ENCODE measurements at places on chromosomes 7 and 10.

- no peak for DNase-seq
Observed at GRCh38 chr7:95527033-95527775, 41.5 kb downstream of the ASB4 start.

DNA sequence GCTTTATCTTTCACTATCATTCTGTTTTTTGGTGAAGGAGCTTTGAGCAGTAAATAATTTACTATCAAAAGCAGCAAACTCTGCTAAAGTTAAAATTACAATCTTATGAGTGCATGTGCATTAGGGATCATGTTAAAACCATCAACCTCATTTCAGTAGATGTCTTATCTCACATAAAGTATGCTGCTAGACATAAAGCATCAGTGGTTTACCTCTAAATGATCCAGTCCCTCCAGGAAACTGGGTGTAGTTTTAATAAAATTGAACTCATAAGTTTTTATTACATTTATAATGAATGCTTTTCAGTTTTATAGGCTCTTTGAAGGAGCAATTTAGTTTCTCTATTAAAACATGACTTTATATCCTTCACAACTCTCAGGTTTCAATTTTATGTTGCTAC lies 108.7 kb downstream of the LRRN3 start:
- DNase-seq, result no peak

- peak; percentile 19 for DNase-seq
Observed at GRCh38 chr7:36986948-36987724, 262.8 kb upstream of the AOAH start.

DNA sequence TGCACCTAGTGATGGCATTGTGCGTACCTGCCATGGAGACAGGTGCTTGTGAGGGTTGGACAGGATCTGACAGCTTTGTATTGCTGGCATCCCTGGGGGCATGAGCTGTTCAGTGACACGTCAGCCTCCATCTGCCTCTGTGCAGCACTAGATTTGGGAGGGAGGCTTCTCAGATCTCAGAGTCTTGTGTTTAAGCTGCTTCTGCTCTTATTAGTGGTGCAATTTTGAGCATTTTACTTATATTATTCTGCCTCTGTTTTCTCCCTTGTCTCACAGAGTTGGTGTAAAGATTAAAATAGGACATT lies 5.1 kb downstream of the ARHGAP22 start:
- no peak for DNase-seq

DNA sequence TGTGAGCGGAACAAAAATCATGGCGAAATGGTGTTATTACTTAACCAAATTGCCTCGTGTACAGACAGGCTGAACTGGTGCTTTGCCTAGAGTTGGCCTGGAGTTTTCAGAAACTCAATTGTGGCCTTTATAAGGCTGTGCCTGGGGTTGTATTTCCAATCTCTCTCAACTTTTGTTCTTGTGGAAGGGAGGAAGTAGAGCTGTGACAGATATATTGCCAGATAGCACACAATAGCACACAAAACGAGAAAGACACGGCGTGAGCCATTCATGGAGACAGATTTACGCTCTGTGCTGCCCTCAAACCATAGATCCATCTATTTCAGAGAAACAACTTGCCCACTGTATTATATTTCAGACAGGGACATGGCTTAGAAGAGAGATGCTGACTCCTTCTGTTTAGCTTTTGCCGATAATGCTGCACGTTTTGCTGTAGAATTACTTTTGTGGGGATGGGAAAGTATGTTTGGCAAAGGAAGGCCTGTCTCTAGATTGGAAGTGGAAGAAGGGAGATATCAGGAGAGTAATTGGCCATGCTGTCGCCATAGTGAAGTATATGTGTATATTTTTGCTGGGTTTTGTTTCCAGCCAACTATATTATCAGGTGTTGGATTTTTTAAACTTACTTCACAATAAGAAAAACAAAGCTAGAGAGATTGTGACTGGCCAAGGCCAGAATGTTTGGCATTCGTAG lies 80.4 kb downstream of the AUTS2 start:
- no peak for DNase-seq

- DNase-seq, result no peak
Observed at GRCh38 chr10:67268146-67268545, 342.3 kb downstream of the LRRTM3 start.

DNA sequence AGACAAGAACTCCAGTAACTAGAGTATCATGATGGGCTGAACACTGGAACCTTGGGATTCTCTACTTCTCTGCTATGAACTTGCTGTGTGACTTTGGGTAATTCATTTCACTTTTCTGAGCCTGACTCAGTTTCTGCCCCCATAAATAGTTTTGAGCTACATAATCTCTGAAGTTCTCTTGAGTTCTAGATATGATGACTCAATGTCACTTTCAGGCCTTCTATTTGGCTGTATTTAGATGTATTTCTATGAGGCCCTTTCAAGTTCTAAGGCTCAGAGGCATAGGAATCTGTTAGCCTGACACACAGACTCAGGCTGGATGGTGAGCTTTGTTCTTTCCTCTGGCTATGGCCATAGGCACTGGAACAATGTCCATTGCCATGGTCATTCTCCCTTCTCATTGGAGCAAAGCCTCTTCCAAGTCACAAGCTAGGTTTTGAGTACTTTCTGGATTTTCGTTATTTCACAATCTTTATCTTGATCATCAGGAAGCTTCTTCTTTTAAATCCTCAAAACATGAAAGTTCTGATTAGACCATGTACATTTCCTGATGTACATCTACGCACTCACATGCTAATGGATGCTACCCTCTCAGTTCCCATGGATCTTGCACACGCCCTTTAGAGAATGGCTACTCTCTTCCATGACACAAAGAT lies 101.6 kb downstream of the TES start:
- DNase-seq, result no peak

DNA sequence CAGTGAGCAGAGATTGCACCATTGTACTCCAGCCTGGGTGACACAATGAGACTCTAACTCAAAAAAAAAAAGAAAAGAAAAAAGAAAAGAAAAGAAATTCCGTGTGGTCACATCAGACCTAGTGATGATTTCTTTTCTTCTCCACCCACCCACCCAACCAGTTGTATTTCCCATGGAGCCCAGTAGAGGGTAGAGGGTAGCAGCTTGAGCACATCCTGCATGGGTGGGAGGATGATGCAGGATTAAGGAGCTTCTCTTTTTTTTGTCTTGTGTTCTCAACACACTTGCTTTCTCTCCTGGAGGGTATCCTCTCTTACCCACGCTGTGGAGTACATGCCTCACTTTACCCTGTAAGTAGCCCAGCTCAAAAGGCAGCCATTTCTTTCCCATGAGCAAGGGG lies 118.6 kb upstream of the CARD11 start:
- no peak for DNase-seq

- no peak for DNase-seq
Observed at GRCh38 chr7:46811529-46811928, 770.4 kb downstream of the TNS3 start.

GRCh38 chr7:45068236-45069023 lies 20.3 kb downstream of the NACAD start:
- no peak for DNase-seq

GRCh38 chr10:105161149-105161548 lies 520.1 kb downstream of the SORCS3 start:
- DNase-seq, result no peak

DNA sequence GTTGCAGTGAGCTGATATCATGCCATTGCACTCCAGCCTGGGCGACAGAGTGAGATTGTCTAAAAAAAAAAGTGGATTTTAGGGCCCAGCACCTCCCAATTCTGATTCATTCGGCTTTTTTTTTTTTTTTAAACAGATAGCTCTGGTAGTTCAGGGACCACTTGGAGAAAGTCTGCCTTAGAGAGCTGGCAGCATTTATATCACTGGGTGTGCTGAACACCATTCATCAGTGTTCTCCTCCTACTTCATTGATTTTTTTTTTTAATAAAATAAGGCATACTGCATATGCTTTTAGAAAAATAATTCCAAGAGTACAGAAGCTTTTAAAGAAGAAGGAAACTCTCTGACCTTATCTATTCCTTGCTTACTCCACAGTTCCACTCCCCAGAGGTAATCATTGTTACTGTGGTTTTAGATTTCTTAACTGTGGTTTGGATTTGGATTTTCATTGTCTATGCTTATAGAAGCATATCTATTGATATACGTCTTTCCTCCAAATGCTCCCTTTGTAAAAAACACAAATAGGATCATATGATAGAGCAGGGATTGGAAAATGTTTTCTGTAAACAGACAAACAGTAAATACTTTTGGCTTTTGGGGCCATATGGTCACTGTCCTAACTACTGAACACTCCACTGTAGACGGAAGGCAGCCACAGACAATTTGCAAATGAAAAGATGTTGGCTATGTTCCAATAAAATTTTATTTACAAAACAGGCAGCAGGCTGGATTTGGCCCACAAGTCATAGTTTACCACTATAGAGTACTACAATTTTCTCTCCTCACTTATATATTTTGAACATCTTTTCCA lies 21.1 kb upstream of the SAR1A start:
- no peak for DNase-seq

DNA sequence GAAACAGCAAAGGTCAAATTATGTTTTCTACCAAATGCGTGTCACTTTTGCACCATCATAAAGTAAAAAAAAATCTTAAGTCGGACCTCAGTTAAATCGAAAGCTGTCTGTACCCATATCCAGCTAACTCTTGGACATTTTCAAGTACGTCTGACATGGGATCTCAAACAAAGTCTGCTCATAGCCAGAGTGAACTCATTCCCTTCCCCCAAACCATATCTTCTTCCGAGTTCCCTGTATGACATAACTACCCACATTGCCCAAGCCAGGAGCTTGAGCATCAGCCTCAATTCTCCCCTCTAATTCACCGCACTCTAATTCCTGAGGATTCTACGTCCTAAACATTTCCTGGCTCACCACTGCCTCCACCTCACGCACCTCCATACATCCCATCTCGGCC lies 44.8 kb upstream of the TARP start:
- DNase-seq, result no peak

DNA sequence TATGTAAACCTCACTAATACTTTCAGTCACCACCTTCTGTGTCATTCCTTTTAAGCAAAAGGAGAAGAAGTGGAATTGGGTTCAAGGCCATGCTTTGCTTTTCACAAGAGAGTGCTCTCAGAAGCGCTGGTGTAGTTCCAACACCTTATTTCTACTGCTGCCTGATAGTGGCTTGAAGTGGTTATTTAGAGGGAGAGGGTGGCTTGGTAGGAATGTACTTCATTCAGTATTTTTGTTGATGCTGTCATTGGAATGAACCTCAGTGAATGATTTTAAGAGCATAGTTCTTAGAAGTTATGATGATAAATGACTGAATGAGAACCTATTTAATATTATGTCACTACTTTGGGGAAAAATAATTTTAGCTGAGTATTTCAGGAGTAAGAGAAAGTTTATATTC lies 396.7 kb downstream of the EXOC4 start:
- no peak for DNase-seq

DNA sequence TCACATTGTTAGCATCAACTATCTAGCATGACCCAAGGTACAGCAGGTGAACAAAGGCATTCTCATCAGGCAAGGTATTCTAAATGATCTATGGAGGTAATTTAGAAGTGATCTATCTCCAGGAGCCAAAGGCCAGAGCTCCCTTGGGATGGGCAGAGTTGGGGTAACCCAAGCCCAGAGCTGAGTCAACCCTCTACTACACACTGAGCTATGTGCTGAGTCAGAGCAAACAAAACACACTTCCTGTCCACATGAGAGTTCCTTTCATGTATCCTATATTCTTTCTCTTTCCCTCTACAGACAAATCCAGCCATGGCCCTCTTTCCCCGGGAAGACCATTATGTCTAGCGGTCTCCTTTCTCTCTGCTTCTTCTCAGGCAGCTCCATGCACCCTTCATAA lies 68.2 kb upstream of the AGK start:
- DNase-seq, result peak; percentile 14

DNA sequence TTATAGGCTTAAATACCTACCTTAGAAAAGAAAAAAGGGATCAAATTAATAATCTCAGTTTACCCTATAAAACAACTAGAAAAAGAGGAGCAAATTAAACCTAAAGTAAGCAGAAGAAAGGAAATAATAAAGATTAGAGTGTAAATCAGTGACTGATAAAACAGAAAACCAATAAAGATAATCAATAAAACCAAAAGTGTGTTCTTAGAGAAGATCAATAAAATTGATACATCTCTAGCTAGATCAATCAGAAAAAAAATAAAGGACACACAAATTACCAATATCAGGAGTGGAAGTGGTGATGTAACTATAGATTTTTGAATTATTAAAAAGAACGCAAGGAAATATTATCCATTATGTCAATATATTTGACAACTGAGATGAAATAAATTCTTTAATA lies 69.2 kb upstream of the NAMPT start:
- no peak for DNase-seq

DNA sequence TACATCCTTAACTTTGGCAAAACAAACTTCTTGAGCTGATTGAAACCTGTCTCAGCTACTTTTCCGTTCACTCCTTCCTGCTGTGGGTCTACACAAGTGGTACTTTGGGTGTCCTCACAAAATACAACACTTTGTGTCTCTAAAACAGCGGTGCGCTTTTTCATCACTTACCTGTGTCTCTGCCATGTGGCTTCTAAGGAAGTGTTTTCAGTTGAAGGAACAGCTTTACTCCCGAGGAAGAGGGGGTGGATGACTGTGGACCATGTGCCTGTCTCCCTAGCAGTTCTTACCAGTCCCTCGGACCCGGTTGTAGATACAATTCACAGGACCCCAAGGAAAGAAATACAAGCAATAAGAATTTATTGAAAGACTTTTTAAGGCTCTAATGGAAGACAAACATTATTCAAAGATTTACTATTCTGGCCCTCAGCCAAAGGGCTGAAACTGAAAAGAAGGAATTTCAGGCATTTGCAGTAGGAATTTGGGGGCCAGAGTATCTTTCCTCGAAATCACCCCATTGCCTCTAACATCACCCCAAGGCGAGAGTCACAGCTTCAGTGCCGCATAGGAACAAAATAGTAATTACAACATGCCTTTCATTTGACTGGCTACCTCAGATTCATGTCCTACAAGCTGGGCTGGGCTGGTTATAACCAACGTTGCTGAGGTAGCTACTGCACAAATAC lies 246.3 kb downstream of the ACTR3B start:
- no peak for DNase-seq

DNA sequence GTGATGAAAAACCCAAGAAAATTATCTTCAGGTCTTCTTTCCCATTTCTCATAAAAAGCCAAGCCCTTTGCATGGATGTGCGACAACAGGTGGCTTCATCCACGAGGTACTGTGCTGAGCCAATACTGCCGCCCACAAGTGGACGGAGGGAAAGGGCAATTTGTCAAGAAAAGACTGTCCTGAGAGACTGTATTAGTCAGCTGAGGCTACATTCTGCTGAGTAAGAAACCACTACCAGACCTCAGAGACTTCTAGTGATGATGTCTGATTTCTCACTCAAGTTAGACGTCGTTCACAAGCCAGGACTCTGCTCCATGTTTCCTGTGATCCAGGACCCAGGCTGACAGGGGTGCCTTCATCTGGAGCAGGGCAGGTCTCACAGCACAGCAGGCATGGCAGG lies 171.5 kb upstream of the CDCA7L start:
- no peak for DNase-seq

Data from T-helper 1 cell (primary cell).